CD4-positive, alpha-beta memory T cell (primary cell): ENCODE measurements at places on chromosomes 5 and 9.

DNA sequence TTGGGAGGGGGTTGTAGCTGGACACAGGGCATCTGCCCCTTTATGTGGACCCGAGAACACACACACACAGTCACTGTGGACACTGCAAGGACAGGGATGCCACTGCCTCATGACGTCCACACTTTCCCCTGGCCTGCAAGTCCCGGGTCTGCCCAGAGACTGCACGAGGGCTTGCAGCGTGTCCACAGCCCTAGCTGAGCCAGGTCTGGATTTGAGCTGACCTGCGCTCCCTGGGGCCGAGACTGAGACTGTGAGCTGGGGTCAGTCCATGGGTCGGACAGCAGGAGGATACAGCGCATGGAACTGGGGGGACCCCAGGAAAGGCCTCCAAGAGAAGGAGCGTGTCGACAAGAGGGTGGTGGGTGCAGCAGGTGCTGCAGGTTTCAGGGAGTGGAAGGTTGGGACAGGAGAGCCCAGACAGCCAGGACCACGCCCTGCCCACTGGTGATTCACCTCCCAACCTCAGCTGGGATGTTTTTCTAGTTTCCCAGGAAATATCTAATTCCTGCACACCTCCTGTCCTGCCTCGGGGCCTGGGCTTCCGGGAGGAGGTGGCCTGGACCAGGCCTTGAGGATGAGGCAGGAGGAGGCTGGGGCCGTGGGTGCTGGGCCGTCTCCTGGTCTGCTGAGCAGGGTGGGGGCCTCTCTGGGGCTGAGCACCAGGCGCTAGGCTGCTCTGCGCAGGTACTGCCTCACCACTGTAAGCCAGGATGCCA, 806 bp upstream of the RNF224 start:
- no peak for DNase-seq

DNA sequence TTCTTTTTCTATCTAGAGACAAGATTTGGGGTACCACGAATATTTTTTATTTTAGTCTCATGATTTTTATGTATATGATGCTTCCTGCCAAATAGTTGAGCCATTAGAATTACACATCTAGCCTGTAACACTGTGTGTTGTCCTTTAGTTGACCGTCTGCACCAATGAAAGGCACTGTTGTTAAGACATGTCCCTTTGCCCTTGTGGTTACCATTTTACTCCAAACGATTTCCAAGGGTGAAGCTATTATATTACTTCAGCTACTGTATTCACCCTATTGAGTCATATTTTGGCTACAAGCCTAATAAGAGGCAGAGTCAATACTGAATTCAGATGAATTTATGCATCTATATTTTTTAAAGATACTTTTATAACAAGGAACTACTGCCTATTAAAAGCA, 207.6 kb downstream of the CETN3 start:
- DNase-seq, result no peak

- no peak for DNase-seq
Observed at GRCh38 chr5:65009207-65009606, 240.5 kb downstream of the CWC27 start.

- DNase-seq, result no peak
Observed at GRCh38 chr9:121141306-121141705, 60.4 kb downstream of the RAB14 start.

GRCh38 chr5:150576449-150576949, 64.0 kb upstream of the SYNPO start:
- DNase-seq, result no peak

- DNase-seq, result no peak
Observed at GRCh38 chr9:93667627-93668026, 91.2 kb downstream of the PHF2 start.
